Naive B cell (primary cell): ENCODE measurements at places on chromosomes 3 and 15. TPM values are rescaled to one million over a fixed set of nuclear protein-coding genes. Genes with fewer than 3 reads are reported as not detected.

SPATA12 gene
- polyA plus RNA-seq: not detected

CLDN18 gene
- not detected for polyA plus RNA-seq

CFAP91 gene
- 0.31 TPM for polyA plus RNA-seq

PIERCE2 gene
- 2.2 TPM for polyA plus RNA-seq

SLC25A36 gene
- 54.5 TPM for polyA plus RNA-seq

ALS2CL gene
- not detected for polyA plus RNA-seq

FMN1 gene
- 1.0 TPM for polyA plus RNA-seq

FAM107A gene
- not detected for polyA plus RNA-seq

CADM2 gene
- 0.59 TPM for polyA plus RNA-seq

PARL gene
- polyA plus RNA-seq: 125 TPM

TMEM212 gene
- polyA plus RNA-seq: not detected

TF gene
- polyA plus RNA-seq: 0.24 TPM

RLBP1 gene
- polyA plus RNA-seq: not detected

GMNC gene
- polyA plus RNA-seq: not detected

FGF12 gene
- polyA plus RNA-seq: not detected

DPPA2 gene
- polyA plus RNA-seq: not detected

FOXL2NB gene
- polyA plus RNA-seq: not detected

ATRIP gene
- 7.7 TPM for polyA plus RNA-seq

SOX14 gene
- not detected for polyA plus RNA-seq

FEZF2 gene
- polyA plus RNA-seq: not detected

GOLGA8M gene
- polyA plus RNA-seq: not detected

SEMA6D gene
- polyA plus RNA-seq: not detected

DPPA4 gene
- 3.8 TPM for polyA plus RNA-seq

CNTN3 gene
- not detected for polyA plus RNA-seq

MAGI1 gene
- not detected for polyA plus RNA-seq

KBTBD12 gene
- polyA plus RNA-seq: not detected

DCUN1D1 gene
- polyA plus RNA-seq: 22.0 TPM

SLC30A4 gene
- 16.8 TPM for polyA plus RNA-seq

CLRN1 gene
- not detected for polyA plus RNA-seq

SLC9C1 gene
- not detected for polyA plus RNA-seq

MB21D2 gene
- polyA plus RNA-seq: not detected

CCR3 gene
- polyA plus RNA-seq: not detected

ACP3 gene
- polyA plus RNA-seq: not detected

GOLGA8T gene
- not detected for polyA plus RNA-seq

INSYN1 gene
- polyA plus RNA-seq: not detected

TMED3 gene
- polyA plus RNA-seq: 60.9 TPM

CD86 gene
- 18.0 TPM for polyA plus RNA-seq

ZCWPW2 gene
- polyA plus RNA-seq: not detected

PCLAF gene
- 1.5 TPM for polyA plus RNA-seq

JMJD7 gene
- 15.0 TPM for polyA plus RNA-seq

GAP43 gene
- polyA plus RNA-seq: not detected

CATSPER2 gene
- 1.2 TPM for polyA plus RNA-seq

SRGAP3 gene
- polyA plus RNA-seq: 0.87 TPM
